ENCODE measurements at places on chromosomes 16 and 17.

DNA sequence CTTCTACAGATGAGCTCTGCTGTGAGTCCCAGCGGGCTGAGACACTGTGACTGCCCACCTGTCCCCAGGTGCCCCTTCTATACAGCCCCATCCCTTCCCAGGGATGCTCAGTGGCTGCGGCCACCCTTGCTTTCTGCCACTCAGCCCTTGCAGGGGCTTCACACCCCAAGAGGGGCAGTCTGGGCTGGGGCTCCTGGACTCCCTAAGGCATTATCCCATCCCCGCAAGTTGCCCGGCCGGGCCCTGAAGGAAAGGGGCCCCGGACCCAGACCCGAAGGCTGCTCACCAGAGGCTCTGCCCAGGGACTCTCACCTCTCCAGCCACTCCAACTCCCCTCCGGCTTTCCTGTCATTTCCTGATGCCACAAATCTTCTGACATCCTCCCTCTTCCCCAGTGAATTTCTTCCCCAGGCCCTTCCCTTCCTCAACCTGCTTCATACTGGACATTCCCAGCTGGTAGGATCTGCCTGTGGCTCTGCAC, 88.5 kb upstream of the TOB1 start:
- DNase-seq, result no peak

DNA sequence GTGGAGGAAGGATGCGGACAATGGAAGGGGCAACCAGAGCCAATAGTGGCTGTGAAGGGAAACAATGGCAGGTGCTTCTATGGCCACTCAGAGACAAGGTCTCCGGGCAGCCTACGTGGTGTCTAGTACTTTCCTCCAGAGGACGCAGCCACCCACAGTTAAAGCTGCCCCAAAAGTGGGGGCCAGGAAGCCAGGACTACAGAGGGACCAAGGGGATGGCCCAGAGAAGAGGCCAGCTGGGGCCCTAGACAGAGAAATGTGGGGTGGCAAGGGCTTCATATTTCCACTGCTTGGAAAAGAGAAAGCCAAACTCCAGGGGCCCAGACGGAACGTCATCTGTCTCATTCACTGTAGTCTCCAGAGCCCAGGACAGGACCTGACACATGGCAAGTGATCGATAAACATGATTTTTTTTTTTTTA, 837 bp upstream of the PER1 start:
- no peak for DNase-seq

DNA sequence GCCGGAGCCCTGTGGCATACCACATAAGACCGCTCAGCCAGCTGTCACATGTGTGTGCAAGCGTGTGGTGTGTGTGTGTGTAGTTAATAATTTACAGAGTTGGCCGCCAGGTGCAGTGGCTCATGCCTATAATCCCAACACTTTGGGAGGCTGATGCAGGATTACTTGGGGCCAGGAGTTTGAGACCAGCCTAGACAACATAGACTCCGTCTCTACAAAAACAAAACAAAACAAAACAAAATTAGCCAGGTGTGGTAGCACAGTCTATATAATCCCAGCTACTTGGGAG, 20.4 kb downstream of the SOCS1 start:
- DNase-seq, result no peak

DNA sequence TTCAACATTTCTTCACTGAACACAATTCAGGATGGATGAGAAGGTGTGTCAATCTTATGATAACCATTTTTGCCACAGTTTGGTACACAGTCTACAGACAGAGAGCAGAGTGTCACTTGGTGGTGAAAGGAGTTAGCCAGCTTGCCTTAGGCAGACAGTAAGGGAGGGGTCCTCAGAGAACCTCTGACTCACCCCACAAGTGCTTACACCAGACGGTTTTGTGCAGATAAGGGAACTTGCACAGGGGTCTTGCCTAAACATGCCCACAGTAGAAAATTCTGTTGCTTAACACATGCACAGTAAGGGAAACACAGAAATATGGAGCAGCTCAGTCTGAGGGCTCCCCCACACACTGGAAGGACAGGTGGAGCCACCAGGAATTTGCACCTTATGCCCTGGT, 204.5 kb upstream of the CDH8 start:
- no peak for DNase-seq

DNA sequence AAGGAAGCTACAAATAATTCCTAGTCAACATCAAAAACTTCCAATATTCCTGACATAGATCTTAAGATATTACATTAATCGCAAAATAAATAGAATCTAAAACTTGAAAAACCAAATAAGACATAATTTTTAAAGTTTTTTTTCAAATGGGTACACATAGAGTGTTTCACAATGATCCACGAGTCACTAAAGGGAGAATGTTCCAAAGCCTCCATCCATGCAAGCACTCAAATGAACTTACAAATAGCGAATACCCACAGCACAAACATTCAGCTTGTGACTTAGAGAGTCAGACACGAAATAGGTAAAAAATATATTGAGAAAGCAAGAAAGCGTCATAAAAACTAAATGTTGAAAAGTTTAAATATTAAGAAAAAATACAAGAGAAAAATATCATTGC, 65.7 kb downstream of the CEP112 start:
- DNase-seq, result no peak
